ENCODE measurements at places on chromosomes 12 and 14.

DNA sequence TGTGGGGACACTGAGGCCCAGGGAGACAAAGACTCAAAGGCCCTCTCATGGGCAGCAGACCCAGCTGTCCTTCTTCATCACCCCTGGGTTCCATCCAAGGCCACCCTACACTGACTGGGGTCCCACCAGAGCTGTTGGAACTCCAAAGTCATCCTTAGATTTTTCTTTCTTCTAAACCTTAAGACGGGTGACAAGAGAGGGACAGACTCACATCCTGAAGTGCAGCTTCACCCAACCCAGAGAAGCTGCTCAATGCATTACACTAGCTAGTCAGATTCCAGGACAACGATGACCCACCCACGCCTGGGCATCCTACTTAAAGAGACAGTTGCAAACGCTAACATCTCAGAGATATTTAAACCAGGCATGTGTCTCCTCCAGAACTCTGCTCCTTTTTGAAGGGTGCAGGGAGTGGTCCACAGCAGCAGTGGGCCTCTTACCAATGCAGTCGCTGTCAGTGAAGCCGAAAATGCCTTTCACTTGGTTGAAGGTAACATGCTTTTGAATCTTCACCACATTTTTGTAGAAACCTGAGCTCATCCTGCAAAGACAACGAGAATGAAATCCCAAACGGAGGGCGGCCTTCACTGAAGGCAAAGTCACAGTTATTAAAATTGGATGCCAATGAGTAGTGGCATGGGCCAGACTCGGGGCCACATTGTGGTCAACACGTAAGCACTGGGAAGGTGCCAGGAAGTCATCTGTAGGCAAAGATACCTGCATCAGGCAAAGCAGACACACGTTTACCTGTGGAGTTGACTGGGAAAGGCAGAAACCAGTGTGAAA is 23.4 kb downstream of the SLC25A47 start:
- peaks cover 6% of the 10 kb centered on the region for H3K4me1 ChIP-seq
- H3K27me3 ChIP-seq, result no peaks in the 10 kb centered on the region
- DNase-seq, result no peak
- H3K27ac ChIP-seq, result no peak overlapping the region
- H3K36me3 ChIP-seq, result peaks cover 21% of the 10 kb centered on the region

GRCh38 chr14:68787092-68787992 is 5.5 kb downstream of the ZFP36L1 start:
- DNase-seq, result peak; percentile 43
- H3K4me3 ChIP-seq, result no peak overlapping the region
- H3K4me1 ChIP-seq, result peaks cover 16% of the 10 kb centered on the region
- H3K27ac ChIP-seq, result peak overlapping the region; percentile 100
- no peaks in the 10 kb centered on the region for H3K27me3 ChIP-seq

DNA sequence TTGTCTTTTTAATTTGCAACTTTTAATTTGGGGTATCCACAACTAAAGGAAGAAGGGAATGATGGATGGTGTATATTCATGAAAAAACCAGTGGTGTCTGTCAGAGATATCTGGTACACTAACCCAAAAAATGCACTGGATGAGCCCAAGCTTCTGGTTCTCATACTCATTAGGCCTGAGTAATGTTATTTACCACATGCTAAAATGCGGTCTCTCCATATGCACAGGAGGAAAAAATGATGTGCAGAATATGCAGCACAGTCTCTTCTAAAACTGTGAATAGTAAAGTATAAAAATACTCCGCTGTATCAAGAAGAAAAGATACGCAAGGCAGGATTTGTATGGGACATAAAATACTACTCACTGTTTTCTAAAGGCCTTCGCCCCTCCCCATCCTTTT is 275.6 kb upstream of the NAV3 start:
- no peaks in the 10 kb centered on the region for H3K4me1 ChIP-seq
- H3K27me3 ChIP-seq, result no peaks in the 10 kb centered on the region
- H3K4me3 ChIP-seq, result no peak overlapping the region
- H3K36me3 ChIP-seq, result no peaks in the 10 kb centered on the region

- H3K27me3 ChIP-seq, result no peaks in the 10 kb centered on the region
- H3K4me3 ChIP-seq, result no peak overlapping the region
- no peak overlapping the region for H3K27ac ChIP-seq
Measured at GRCh38 chr12:69241438-69242092, 2.2 kb downstream of the CPSF6 start.

GRCh38 chr12:122265886-122266229 is 436 bp downstream of the VPS33A start:
- peak overlapping the region; percentile 72 for H3K4me3 ChIP-seq
- H3K4me1 ChIP-seq, result peaks cover 10% of the 10 kb centered on the region
- peak overlapping the region; percentile 96 for H3K27ac ChIP-seq
- H3K36me3 ChIP-seq, result no peaks in the 10 kb centered on the region
- H3K27me3 ChIP-seq, result no peaks in the 10 kb centered on the region

DNA sequence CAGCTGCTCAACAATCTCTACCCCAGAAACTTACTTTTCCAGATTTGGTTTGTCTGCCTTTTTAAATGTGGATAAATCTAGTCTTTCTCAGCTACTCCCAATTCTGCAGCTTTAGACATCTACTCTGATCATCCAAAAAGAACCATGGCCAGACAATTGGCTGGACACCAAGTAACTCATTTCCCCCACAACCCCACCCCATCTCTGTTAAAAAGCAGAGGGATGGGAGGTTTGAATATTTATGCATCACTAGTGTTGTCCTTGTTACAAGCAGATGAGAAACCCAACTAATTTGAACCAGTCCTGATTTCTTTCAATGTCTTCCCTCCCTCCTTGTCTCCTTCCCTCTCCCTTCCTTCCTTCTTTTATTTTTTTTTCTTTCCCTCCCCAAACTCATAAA is 391.9 kb downstream of the GALC start:
- no peak overlapping the region for H3K27ac ChIP-seq
- no peaks in the 10 kb centered on the region for H3K4me1 ChIP-seq

- DNase-seq, result peak; percentile 5
- H3K27ac ChIP-seq, result no peak overlapping the region
- H3K4me1 ChIP-seq, result no peaks in the 10 kb centered on the region
- no peaks in the 10 kb centered on the region for H3K36me3 ChIP-seq
Measured at GRCh38 chr12:94405413-94406116, 54.1 kb downstream of the CEP83 start.

GRCh38 chr12:96483116-96483515 is 6.3 kb upstream of the CFAP54 start:
- no peaks in the 10 kb centered on the region for H3K36me3 ChIP-seq
- DNase-seq, result no peak
- H3K4me3 ChIP-seq, result no peak overlapping the region

DNA sequence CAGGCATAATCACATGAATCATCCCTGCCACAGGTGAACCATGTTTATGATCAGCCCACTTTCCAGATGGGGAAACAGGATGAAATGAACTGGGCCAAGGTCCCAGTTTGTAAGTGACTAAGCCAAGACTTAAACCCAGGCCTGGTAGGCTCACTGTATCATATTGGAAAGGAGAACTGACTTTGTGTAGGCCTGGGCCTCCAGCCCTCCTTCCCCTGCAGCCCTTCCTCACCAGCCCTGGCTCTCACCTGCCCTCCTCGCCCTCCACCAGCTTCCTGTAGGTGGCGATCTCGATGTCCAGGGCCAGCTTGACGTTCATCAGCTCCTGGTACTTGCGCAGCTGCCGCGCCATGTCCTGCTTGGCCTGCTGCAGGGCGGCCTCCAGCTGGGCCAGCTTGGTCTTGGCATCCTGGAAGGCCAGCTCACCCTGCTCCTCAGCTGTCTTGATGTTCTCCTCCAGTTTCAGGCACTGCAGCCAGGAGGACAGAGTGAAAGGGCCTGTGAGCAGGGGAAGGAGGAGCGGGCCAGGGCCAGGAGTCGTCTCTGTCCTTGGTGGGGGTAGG is 19.8 kb downstream of the KRT80 start:
- no peak for DNase-seq
- no peak overlapping the region for H3K4me3 ChIP-seq
- H3K4me1 ChIP-seq, result peaks cover 35% of the 10 kb centered on the region
- H3K27me3 ChIP-seq, result no peaks in the 10 kb centered on the region
- H3K27ac ChIP-seq, result no peak overlapping the region
- H3K36me3 ChIP-seq, result no peaks in the 10 kb centered on the region

GRCh38 chr12:23555825-23556207 is 393.7 kb downstream of the SOX5 start:
- no peaks in the 10 kb centered on the region for H3K4me1 ChIP-seq
- no peaks in the 10 kb centered on the region for H3K36me3 ChIP-seq

DNA sequence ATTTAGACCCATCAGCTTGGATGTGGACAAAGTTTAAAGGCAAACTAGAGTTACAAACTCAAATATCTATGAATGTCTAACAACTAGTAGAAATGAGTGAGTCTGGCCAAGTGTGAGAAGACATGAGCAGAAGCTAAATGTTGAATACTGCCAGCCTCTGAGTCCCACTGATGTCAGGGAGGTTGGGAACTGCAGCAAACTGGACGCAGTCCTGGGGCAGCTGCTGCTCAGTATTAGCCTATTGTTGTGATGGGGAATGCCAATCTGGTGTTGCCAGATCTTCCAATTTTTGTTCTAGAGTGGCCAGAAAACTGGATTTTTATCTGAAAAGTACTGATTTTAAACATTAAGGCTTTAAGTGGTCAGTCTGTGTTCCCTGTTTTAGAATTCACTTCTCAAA is 770.4 kb upstream of the STXBP6 start:
- no peaks in the 10 kb centered on the region for H3K27me3 ChIP-seq
- H3K36me3 ChIP-seq, result no peaks in the 10 kb centered on the region
- no peak for DNase-seq
- no peak overlapping the region for H3K27ac ChIP-seq
- no peaks in the 10 kb centered on the region for H3K4me1 ChIP-seq
- no peak overlapping the region for H3K4me3 ChIP-seq

GRCh38 chr14:50060871-50061663 is 55.3 kb downstream of the VCPKMT start:
- H3K4me3 ChIP-seq, result no peak overlapping the region
- DNase-seq, result no peak
- no peaks in the 10 kb centered on the region for H3K27me3 ChIP-seq

GRCh38 chr14:68692216-68692615 is 100.7 kb downstream of the ZFP36L1 start:
- no peak overlapping the region for H3K4me3 ChIP-seq
- H3K27ac ChIP-seq, result no peak overlapping the region
- peaks cover 3% of the 10 kb centered on the region for H3K36me3 ChIP-seq
- no peaks in the 10 kb centered on the region for H3K27me3 ChIP-seq

GRCh38 chr12:110699591-110700445 is 10.9 kb upstream of the HVCN1 start:
- no peaks in the 10 kb centered on the region for H3K27me3 ChIP-seq
- H3K27ac ChIP-seq, result peak overlapping the region; percentile 11
- no peaks in the 10 kb centered on the region for H3K4me1 ChIP-seq
- no peaks in the 10 kb centered on the region for H3K36me3 ChIP-seq
- H3K4me3 ChIP-seq, result no peak overlapping the region

GRCh38 chr12:100279159-100279558 is 12.2 kb downstream of the SCYL2 start:
- DNase-seq, result no peak
- H3K4me1 ChIP-seq, result peaks cover 6% of the 10 kb centered on the region

GRCh38 chr12:100913872-100914592 is 119.5 kb downstream of the ANO4 start:
- DNase-seq, result no peak
- H3K4me3 ChIP-seq, result no peak overlapping the region
- no peaks in the 10 kb centered on the region for H3K4me1 ChIP-seq
- no peaks in the 10 kb centered on the region for H3K36me3 ChIP-seq

All from small intestine (tissue), 16 donors.